ENCODE measurements at places on chromosomes 1 and 21.

DNA sequence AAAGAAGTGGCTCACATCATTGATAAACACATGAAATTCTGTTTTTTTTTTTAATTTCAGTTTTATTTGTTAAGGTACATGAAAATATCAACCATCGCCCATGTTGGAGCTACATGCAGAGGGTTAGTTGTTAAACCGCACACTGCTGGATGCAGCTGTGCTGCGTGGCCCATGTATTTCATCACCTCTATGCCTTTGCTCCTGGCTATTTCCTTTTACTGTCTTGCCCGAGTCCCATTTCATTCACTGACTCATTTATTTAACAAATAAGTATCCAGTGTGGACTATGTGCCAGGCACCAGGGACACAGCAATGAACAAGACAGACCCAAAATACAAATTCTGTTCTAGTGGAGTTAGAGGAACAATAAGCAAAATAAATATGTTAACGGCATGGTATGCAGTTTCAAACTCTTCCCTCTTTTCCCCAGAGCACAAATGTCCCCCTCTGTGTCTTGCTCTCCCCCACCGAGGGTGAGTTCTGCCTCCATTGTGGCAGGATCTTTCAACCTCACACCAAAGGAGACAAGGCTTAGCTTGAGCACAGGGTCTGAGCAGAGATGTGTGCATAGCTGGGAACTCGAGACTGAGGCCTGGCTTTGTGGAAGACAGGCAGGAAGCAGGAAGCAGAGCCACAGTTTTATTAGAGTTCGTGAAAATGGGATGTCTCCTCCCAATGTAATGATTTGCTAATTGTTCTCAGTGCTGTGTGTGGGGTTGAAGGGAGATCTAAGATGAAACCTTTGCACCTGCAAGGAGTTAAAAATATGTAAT is 44.6 kb downstream of the MAN1C1 start:
- no peak for DNase-seq

- DNase-seq, result no peak
These were observed 894.7 kb downstream of the ADGRL2 start for GRCh38 chr1:82695443-82695842.

DNA sequence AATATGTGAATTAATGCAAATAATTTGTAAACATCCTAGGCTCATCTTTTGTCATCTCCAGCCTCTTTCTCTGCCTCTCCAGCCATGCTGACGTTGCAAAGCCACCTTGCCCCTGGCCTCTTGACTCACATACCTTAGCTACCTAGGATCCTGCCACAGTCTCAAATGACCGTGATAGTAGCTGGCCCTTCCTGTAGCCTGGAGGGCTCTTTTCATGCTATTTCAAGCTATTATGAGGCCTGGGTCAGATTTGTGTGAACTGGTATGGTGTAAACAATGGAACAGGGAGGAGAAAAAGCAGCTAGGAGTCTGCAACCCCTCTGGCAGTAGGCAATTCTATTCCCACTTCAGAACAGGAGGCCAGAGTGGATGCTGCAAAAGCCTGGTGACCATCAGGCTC is 337.7 kb downstream of the DISC1 start:
- no peak for DNase-seq

DNA sequence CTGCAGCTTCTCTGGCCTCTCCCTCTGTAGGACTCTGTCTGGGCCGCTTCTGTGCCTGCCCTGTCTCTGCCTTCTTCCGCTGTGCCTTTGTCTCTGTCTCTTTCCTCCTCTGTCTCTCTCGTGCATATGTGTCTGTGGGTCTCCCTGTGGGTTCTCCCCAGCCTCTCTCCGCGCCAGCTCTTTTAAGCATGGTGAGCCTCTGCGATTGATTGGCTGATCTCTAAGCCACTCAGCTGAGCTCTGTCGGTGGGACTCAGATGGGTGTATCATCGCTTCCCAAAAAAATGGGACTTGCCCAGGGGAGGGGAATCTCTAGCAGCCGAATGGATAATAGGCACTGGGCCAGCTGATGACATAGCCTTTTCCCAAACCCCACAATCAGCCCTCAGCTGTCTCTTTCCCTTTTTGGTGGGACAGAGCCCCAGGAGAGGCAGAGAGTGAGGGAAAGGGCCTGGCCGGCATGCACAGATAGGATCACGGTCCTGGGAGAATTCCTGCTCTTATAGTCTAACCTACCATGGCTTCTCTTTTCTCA is at the start of gene ADAMTS4:
TSS of gene ADAMTS4 (minus strand) at position 158 of the 535 bp plus-strand sequence. CDS start 427 bp downstream, outside the sequence.
- no peak for DNase-seq

- DNase-seq, result no peak
These were observed 62.3 kb upstream of the FMN2 start for GRCh38 chr1:240029418-240029817.

- DNase-seq, result no peak
These were observed 40.8 kb upstream of the ACOT11 start for GRCh38 chr1:54507033-54507870.

GRCh38 chr1:229624521-229625070 is 1.3 kb downstream of the TAF5L start:
- peak; percentile 18 for DNase-seq

DNA sequence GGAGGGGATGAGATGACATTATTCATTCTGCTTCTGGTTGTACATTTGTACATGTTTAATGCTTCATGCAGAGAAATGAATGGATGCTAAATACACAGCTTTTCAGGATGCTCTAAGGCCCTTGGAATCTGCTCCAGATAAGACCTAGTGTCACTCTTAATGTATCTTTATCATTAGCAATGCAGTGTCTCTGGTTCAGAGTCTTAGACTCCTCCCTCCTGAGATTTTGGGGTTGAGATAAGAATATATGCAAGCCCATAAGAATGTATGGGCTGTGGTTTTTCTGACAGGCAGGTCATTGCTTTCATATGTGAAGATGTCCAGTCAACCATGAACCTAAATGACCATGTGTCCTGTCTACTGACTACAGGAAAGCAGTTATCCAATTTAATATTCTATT is 415.5 kb downstream of the RPS6KC1 start:
- no peak for DNase-seq

- DNase-seq, result no peak
These were observed 716.2 kb upstream of the ZP4 start for GRCh38 chr1:238606896-238607295.

DNA sequence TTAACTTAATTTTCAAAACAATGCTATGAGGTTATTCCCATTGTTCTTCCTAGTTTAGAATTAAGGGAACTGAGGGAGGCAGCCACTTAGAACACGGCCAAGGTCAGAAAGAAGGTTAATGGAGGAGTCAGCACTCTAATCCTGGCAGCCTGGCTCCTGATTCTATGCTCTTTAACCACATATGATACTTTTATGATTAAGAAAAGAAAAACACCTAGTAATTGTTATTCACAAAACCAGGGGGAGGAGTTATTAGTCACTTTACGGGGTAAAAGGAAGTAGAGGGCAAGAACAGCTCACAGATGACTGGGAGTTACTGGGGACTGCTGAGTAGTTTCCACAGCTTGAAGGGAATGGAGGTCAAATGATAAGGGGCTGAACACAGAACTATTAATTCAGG is 38.6 kb downstream of the GADD45A start:
- no peak for DNase-seq

DNA sequence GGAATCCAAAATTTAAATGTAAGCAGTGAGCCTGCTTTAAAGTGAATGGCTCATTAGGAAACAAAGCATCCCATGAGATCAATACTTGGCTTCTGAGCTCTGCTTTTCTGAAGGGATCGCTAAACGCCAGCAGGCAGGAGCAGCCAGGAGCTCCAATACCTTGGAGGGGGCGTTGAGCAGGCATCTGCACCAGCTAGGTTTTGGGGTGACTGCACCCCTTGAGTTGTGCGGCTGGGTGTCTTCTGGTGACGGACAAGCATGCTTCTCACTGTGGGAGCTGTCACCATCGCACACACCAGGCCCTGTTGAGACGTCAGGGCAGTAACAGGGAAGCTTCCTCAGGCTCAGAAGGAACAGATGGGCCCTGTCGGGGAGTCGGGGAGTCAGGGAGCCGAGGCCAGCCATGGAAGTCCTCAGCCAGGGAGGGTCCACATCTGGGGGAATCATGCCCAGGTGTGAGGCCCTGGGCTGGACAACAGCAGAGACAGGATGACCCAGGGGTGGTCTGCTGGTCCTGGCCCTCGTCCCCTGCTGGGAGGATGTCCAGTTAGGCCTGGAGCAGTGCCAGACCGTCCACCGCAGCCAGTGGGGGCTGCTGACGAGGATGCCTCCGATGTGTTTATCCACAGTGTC is 57.9 kb upstream of the ADARB1 start:
- DNase-seq, result no peak

DNA sequence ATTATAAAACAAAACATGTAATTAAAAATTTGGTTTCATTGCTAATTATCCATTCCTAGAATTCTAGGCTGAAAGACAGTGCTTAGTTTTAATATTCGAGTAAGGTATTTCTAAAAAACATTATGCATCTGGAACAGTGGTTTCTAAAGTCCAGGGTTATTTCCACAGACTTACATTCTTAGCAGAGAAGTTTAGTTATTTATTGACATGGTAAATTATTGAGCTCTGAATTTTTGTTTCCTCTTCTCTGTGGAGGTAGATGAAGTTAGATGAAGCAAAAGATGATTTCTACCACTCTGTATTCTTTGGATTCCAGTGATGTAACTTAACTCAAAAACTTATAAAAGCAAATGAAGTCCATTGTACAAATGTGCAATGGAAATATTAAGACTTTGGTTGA is 709.4 kb downstream of the MRPL39 start:
- no peak for DNase-seq

DNA sequence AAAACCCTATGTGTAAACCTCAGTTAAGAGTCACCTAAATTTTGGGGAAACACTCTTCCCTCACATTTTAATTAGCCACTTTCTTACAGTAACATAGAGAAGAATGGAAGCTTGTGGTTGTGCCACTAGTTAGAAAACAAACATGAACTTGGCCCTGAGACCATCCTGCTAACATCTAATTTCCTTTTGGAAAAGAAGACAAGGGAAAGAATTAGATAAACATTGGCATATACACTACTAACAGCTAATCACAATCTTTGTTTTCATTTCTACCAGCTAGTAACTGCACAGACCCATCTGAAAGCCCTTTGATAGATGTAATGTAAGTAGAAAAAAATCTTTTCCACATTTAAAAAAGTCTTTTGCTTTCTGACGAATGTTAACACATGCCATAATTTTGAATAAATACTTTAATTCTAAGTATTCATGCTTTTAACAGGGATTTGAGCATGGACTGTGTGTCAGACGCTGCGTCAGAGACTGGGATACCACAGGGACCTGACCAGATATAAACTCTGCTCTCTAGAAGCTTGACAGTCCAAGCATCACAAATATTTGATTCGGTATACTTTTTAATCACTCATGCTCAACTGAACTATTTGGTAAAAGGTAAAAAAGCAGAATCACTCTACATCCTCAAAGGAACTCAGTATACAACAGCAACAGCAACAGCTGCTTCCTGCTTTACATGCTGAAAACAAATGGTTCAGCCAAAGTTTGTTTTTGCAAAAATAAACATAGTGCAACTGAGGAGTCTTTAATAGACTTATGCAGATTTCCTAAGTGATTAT is 30.2 kb downstream of the DPH5 start:
- DNase-seq, result no peak

DNA sequence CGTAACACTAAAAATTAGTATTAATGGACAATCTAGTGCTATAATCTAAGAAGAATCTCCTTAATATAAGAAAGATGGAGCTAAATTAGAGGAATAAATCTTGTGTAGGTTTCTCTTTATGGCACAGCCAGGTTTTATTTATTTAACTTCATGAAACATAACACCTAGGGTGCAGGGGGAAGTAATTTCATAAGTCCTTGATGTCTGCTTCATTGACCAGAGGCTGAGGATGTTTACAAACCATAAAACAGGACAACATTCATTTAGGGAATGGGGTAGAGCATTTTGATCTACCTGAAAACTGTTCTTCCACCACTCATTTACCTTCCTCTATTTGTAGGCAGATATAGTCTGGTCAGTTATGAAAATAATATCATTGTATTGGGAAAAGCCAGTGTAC is 95.5 kb downstream of the NGF start:
- DNase-seq, result no peak

DNA sequence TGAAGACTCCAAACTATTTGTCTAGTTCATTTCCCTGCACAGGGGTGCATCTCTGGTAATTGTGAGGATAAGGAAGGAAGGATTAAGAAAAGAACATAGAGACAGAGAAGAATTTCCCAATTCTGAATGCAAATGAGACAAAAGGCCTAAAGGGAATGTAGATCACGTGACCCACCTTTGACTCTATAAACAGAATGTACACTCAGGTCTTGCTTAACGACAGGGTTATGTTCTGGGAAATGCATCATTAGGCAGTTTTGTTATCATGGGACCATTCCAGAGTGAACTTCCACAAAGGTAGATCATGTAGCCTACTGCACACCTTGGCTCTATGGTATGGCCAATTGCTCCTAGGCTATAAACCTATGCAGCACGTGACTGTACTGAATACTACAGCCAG is 252.3 kb upstream of the ZP4 start:
- DNase-seq, result no peak

GRCh38 chr1:53127546-53127945 is 14.9 kb downstream of the SLC1A7 start:
- no peak for DNase-seq

- DNase-seq, result no peak
These were observed 94.0 kb downstream of the DPYD start for GRCh38 chr1:97826820-97827219.
